ENCODE measurements at places on chromosomes 11 and 22. TPM values are rescaled to one million over a fixed set of nuclear protein-coding genes. Genes with fewer than 3 reads are reported as not detected.
A peak's percentile ranks its signal among the peaks of the same experiment; 100 is the strongest.

DNA sequence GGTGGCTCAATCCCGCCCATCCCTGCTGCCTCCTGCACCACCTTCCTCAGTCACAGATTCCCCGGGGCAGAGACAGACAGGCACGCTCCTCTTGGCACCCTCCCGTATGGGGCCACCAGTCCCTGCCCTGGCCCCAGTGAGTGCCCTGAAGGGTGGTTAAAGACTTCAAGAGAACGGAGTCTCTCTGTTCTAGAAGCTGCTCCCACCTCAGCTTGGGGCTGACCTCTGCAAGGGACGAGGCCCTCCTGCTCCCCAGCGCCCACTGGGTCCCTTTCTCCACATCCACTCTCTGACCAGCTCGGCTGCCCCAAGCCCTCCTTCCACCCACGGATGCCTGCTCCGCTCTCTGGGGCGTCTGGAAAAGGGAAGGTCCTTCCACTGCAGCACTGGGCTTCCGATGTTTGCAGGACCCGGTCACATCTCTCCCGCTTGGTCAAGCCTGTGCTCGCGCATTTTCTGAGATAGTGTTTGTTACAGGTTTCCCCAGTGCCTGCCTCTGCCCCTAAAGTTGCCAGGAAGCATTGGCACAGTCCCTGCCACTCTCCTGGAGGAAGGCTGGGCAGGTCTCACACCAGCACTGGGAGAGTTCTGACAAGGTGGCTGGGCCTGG lies 1487.9 kb downstream of the TBC1D22A start:
- no peak for DNase-seq

Gene CCDC89
- total RNA-seq: 0.55 TPM

DNA sequence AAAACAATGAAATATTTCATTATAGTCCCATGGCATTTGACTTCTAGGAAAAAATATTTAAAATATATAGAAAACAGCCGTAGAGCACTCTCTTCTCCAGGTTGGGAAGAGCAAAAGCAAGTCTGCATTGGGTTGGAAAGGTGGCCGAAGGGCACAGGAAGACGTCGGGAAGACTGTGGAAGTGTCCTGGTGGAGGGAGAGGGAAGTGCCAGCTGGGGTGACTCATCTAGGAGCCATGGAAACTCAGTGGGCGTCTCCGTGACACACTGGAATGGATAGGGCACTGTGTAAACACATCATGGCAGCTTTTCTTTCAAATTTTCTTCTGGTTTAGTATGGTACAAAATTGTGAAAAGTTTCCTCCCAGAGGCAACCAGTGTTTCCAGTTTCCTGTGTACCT lies 12.7 kb downstream of the GTPBP1 start:
- peak; percentile 85 for DNase-seq

DNA sequence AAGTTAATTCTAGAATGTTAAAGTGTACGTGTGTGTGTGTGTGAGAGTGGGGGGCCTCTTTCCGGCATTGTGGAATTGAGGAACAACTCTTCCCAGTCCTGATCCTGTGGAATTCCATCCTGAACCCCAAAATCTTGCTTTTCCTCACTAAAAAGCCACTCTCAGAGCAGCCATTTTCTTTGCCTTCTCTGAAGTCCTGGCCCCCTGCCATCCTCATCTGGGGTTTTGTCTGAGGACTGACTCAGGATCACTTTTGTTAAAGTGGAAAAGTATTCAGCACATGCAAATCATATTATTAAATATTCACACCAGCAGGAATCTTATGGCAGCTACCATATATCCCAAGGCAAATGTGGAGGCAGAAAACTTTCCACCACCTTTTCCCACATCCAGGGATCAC lies 3.8 kb downstream of the SCN4B start:
- no peak for DNase-seq

Gene TRIM51
- total RNA-seq: not detected

GRCh38 chr22:34102633-34103032 lies 182.4 kb upstream of the LARGE1 start:
- no peak for DNase-seq

Gene PSMA1
- 275 TPM for total RNA-seq

DNA sequence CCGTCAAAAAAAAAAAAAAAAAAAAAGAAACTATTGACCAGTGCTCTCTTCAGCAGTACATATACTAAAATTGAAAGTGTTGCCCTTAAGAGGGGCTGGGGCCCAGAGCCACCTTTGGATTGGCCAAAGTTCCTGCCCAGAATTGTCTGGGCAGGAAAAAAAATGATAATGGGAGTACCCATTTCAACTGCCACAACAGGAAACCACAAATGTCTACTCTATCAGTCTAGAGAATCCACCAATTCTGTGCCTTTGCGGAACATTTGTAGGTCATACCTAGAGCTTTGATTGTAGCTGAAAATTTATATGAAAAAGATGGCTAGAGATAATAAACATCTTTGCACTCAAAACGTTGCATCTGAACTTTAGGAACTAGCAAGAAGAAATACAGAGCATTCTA lies 69.4 kb downstream of the FAM76B start:
- no peak for DNase-seq

DNA sequence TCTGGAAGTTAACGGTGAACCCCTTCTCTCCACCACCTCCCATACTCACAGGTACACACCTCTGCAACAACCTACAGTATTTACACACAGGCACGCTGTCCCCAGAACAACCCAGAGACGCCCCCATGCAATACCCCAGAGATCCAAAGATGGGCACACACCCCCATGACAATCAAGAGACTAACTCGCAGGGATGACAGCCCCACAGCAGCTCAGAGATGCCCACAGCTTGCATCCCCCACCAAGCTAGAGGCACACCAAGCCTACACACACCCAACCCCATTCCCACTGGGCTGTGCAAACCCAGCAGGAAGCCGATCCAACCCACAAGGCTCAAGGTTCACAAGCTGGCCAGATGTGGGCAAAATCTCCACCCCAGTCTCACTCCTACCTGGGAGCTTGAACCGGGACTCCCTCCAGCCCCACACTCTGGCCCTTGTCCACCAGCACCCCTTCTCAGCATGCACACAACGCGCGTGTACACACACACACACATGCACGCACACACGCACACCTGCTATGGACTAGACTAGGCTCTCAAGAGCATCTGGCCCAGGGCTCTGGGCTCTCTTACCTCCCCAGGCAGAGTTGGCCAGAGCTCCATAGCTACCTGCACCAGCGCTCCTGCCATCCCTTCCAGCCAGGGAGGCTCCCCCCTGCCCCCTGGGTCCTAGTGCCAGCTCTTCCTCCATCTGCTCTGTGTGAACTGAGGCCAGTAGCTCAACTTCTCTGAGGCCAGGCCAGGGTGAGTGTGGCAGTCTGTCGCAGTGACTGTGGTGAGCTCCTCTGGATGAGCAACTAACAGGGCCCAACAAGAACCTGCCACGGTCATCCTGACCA lies 11.5 kb downstream of the STARD10 start:
- no peak for DNase-seq

DNA sequence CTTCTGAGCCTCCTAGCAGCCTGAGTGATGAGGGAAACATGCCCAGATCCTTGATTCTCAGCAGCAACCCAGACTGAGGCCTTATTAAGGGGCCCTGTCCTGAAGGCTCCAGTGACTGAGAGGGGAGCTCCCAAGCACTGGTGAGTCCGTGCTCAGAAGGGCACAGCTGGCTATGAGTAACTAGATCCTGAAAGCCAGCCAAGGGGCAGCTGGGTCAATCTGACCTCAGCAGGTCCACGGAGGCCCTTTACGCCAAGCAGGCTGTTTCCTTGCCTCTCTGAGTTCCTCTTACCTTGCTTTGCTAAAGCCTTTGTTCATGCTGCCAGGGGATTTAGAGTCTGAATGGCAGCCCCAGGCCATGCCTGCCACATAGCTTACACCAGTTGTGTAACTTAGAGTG lies 19.3 kb upstream of the MIEF1 start:
- DNase-seq: no peak

GRCh38 chr22:49642331-49642730 lies 185.3 kb downstream of the BRD1 start:
- DNase-seq: peak; percentile 12

- DNase-seq: no peak
These were observed 107.5 kb downstream of the USP35 start for GRCh38 chr11:78295991-78296930.

Gene SOX10
- 1.1 TPM for total RNA-seq

- no peak for DNase-seq
These were observed 22.1 kb upstream of the CTR9 start for GRCh38 chr11:10728789-10729472.

DNA sequence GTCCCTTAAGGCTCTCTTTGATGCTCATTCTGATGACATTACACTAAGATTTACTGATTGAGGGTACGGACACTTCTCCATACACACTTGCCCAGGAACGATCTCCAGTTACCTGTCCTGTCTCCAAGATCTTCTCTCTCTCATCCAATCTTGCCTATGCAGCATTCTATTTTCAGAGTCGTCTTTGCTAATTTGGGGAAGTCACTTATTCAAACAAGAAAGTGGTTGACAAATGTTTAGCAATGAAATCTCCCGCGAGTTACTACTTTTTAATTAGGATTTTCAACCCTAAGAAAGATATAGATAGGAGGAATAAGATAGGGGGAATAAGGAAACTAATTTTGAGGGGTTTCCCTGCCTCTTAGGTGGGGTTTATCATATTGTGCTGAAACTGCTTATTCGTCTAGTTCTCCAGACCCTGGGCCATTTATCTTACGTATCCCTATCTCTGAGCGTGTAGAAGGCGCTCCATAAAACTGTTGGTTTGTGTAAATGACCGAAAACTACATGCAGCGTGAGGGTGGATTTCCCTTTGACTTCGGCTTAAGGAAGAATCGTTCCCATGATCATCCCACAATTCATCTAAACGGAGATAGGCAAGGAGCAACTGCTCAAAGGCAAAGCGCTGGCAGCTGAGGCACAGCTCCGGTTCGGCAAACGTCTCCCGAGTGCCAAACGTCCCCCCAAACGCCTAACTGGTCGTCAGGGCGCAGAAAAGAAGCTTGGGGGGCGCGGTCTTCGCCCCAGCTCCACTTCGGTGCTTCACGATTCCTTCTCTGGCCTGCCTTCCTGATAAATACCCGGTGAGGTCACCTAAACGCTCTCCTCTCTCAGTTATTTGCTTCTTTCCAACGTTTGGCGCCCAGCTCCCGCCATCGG lies 804 bp downstream of the APIP start:
- DNase-seq: no peak

DNA sequence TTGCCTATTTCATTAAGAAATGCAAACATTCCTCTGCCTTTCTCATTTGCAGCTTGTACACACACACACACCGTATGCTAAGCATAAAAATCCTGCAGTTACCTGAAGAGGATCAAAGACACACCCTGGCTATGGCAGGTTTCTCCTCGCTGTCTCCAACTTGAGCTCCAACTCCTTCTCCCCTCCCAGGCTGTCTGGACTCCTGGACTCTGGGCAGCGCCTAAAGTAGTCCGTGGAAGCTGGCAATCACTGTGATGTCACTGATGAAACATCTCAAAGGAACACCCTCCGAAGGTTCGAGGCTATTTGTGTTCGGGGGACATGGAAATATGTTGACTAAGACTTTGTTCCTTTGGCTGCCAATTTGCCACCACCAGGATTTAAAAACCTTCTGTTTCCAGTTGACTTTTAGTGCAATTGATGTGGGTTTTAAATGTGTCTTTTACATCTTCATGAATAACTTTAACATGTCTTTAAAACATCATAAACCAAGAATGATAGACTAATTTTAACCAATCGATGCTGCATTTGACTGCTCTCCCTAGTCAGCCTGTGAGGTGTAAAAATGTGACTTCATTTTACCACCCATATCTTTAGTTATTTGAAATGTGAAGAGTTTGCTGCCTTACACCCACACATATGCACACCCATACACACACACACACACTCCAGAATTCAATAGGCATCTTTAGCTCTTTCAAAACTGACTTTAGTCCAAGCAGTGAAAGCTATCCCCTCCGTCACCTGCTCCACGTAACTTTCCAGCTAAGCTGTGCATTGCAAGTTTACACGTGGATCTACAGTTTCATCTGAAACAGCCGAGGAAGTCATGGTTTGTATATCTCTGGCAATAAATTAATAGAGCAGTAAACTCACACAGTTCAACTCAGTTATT lies at the start of gene SLN:
Gene SLN, minus strand, starts transcription at position 196 of the 895 bp plus-strand sequence.
- DNase-seq: no peak

DNA sequence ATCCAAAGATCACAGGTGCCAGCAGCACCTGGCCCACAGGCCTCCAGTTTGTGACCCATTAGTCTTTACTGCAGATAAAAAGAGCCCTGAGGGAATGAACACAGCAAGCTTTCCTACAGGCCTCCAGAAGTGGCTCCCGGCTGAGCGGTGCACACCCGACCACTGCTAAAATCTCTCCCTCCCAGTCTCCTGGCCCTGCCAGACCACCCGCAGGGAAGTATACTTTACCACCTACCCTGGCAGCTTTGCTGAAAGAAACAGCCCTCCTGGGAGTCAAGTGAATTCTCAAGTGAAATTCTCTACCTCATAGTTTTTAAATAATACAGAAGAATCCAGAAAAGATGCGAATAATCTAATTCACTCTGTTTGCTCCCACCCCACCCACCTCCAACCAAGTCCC lies 15.4 kb upstream of the MTNR1B start:
- DNase-seq: no peak

- DNase-seq: no peak
These were observed 557 bp downstream of the GTPBP1 start for GRCh38 chr22:38706101-38706900.

GRCh38 chr11:57649826-57650738 lies at the start of gene YPEL4:
TSS of gene YPEL4 (minus strand) at chr11:57649912. CDS start at chr11:57647107, 2,805 bp downstream.
- DNase-seq: peak; percentile 74

Measured in PC-3 (cell line).